Activated CD8-positive, alpha-beta T cell treated with anti-CD3 and anti-CD28 coated beads for 36 hours (primary cell): ENCODE measurements at places on chromosomes 16 and 17. TPM values are rescaled to one million over a fixed set of nuclear protein-coding genes. Genes with fewer than 3 reads are reported as not detected.

GRCh38 chr17:20613248-20613647 is 33.7 kb downstream of the CDRT15L2 start:
- no peak for DNase-seq

- no peak for DNase-seq
Observed at GRCh38 chr16:77457046-77457445, 22.2 kb upstream of the ADAMTS18 start.

GRCh38 chr17:65198653-65199382 is 61.6 kb downstream of the RGS9 start:
- DNase-seq = no peak

GRCh38 chr17:50550661-50551432 is 3.9 kb downstream of the SPATA20 start:
- peak; percentile 33 for DNase-seq

- DNase-seq = no peak
Observed at GRCh38 chr16:83830769-83831455, 23.1 kb downstream of the HSBP1 start.

DNA sequence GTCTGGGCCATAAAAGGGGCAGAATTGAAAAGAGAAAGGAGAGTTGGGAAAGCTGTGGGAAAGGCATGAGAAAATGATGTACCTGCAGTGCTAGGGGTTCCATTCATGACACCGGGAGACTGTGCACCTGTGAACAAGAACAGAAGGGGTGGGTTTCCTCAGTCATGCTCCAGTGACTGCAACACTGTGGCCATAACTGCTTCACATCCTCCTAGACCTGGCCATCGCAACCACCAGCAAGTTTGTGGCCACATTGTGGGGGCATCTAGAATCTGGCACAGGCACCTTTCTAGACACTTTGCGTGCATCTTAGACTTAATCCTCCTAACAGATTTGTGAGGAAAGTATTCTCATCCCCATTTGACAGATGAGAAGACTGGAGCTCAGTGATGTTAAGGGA is 12.7 kb downstream of the GP2 start:
- DNase-seq = no peak

- DNase-seq = no peak
Observed at GRCh38 chr17:50348522-50349242, 2.8 kb downstream of the XYLT2 start.

- no peak for DNase-seq
Observed at GRCh38 chr16:66272461-66272860, 94.0 kb upstream of the CDH5 start.

DNA sequence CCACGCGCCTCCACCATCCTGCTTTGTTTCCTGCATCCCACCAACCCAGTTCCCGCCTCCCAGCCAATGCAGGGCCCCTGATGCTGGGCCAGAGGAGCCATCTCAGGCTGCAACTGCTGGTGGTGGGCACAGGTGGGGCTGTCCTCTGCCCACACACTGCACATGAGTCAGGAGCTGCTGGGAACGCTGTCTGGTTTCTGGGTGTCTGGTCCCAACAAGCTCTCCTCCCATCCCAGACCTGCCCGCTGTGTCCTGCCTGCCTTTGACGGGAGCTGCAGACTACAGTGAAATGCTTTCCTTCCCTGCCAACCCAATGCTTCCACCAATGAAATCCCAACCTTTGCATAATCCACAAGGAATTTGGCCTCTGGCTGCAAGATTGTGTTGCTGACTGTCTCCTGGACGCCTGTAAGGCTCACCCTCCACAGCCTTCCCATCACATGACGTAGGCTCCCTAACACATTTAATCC is 98.9 kb downstream of the N4BP1 start:
- DNase-seq = no peak

- no peak for DNase-seq
Observed at GRCh38 chr16:7270823-7271222, 61.8 kb upstream of the RBFOX1 start.

GRCh38 chr16:78984324-78984723 is 616.2 kb downstream of the MAF start:
- no peak for DNase-seq

- no peak for DNase-seq
Observed at GRCh38 chr17:49907279-49907678, 59.4 kb upstream of the TAC4 start.

GRCh38 chr16:52283584-52284375 is 263.2 kb downstream of the TOX3 start:
- DNase-seq = no peak

The PABPN1L gene
- not detected for total RNA-seq

The ANKS4B gene
- total RNA-seq = not detected

The MYH3 gene
- 1.8 TPM for total RNA-seq

The AGRP gene
- not detected for total RNA-seq
